ENCODE measurements at places on chromosomes 5 and 9.

GRCh38 chr9:71755869-71756268 is 12.4 kb downstream of the CEMIP2 start:
- no peak for DNase-seq

- no peak for DNase-seq
These were observed 9.6 kb upstream of the NME5 start for GRCh38 chr5:138148811-138149210.

- DNase-seq, result no peak
These were observed 123.5 kb downstream of the SCAMP1 start for GRCh38 chr5:78483809-78484521.

- DNase-seq, result no peak
These were observed 92.2 kb downstream of the ZNF462 start for GRCh38 chr9:106954974-106955850.

- DNase-seq, result no peak
These were observed 98.7 kb downstream of the ZNF462 start for GRCh38 chr9:106961623-106962022.

- no peak for DNase-seq
These were observed 359.5 kb downstream of the TMEM167A start for GRCh38 chr5:82717738-82718137.

DNA sequence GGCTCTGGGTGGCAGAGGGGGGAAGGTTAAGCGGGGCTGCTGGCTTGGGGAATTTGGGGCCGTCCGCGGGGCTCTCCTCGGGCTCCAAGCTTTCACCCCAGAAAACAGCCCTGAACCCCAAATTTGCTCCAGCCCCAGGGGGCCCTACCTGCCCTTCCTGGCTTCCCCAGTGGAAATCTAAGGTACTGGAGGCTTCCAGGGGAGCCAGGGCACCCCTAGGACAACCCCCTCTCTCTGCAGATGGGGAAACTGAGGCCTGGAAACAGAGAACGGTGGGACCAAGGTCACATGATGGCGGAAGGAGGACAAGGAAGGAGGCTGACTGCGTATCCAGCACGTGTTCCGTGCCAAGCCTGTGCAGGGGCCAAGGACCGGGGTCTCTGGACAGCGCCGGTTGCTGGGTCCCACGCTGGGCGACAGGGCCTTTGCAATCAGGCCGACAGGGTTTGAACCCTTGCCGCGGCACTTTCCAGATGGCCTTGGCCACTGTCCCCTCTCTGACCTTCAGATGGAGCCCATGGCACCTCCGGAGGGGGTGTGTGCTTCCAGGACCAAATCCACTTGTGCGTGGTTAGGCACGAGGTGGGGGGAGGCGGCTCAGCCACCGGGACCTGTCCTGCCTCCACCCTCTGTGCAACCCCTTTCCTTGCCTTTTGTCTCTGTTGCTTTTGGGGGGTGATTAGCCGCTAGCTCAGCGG is 183.1 kb downstream of the C9orf50 start:
- no peak for DNase-seq

- DNase-seq, result no peak
These were observed 78.2 kb upstream of the HTR1A start for GRCh38 chr5:64040490-64040889.

GRCh38 chr5:73039082-73039481 is 81.3 kb upstream of the TMEM171 start:
- no peak for DNase-seq

DNA sequence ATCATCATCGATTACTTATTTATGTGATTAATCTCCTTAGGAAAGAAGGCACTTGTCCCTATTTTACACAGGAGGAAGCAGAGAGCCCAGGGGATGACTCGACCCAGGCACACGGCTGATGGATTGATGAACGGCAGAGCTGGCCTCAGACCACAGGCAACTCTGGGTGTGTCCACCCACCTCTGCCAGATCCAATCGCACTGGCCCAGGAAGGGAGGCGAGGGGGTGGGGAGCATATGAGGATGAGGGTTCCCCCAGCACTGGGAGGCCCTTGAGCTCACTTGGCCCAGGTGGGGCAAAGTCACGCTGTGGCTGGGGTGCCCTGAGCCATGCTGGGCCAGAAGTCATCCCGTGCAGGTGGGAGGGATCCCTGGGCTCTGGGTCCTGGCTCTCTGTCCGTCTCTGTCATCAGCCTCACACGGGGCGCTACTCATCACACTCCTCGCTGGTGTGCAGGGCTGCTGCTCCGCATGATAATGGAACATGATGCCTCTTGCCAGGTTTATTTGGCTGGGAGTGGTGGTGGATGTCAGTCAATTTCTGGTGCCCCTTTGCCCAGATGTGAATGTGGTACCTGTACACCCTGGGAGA is 160.1 kb downstream of the GAPVD1 start:
- DNase-seq, result no peak

- no peak for DNase-seq
These were observed 550.1 kb upstream of the ZNF462 start for GRCh38 chr9:106312906-106313305.

- no peak for DNase-seq
These were observed 44.4 kb upstream of the DAB2 start for GRCh38 chr5:39469176-39469575.

DNA sequence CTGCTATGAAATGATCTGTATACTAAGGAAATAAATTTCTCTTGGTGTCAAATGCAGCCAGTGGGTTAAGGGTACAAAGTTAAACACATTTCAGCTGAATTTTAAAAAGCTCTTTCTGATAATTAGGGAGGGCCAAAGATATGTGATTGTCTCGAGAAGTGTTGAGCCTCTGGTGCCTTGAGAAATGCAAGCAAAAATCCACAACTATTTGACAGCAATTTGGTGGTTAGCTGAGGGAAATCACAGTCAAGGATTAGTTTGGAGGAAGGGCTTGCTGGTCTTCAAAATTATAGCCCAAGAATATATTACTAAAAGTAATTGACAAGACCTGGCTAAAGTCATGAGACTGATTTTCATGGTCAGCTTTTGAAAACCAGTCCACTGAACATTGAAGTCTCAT is 255.7 kb upstream of the PPP1R2B start:
- DNase-seq, result no peak

- DNase-seq, result no peak
These were observed 94.3 kb downstream of the TSSK1B start for GRCh38 chr5:113340537-113340936.

DNA sequence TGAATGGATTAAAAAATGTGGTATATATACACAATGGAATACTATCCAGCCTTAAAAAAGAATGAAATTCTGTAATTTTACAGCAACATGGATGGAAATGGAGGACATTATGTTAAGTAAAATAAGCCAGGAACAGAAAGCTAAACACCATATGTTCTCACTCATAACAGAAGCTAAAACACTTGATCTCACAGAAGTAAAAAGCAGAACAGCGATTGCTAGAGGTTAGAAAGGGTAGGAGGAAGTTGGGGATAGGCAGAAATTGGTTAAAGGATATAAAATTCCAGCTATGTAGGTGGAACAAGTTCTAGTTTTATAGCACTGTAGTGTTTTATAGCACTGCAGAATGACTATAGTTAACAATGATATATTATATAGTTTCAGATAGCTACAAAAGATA is 15.8 kb downstream of the MARCHF3 start:
- no peak for DNase-seq

GRCh38 chr9:70924895-70925547 is 196.4 kb downstream of the TRPM3 start:
- DNase-seq, result no peak

GRCh38 chr9:116703634-116704033 is 16.5 kb downstream of the TRIM32 start:
- DNase-seq, result no peak

DNA sequence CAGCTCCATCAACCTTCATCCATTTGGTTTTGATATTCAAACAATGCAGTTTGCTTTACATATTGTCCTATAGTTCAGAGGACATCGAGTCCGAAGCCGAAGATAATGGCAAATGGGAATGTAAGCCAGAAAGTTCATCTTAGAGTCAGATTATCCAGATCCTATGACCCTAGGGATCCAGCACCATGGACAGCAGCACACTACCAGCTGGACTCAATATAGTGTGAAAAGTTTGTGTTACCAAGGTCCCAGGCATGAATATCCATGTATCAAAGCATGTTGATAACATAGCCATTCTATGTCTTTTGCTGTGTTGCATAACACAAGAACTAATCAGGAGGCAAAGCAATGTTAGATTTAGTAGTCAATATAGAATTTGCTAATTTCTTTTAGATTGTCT is 46.3 kb downstream of the FSTL4 start:
- DNase-seq, result no peak

- DNase-seq, result no peak
These were observed 36.4 kb upstream of the GAS1 start for GRCh38 chr9:86983620-86984259.

DNA sequence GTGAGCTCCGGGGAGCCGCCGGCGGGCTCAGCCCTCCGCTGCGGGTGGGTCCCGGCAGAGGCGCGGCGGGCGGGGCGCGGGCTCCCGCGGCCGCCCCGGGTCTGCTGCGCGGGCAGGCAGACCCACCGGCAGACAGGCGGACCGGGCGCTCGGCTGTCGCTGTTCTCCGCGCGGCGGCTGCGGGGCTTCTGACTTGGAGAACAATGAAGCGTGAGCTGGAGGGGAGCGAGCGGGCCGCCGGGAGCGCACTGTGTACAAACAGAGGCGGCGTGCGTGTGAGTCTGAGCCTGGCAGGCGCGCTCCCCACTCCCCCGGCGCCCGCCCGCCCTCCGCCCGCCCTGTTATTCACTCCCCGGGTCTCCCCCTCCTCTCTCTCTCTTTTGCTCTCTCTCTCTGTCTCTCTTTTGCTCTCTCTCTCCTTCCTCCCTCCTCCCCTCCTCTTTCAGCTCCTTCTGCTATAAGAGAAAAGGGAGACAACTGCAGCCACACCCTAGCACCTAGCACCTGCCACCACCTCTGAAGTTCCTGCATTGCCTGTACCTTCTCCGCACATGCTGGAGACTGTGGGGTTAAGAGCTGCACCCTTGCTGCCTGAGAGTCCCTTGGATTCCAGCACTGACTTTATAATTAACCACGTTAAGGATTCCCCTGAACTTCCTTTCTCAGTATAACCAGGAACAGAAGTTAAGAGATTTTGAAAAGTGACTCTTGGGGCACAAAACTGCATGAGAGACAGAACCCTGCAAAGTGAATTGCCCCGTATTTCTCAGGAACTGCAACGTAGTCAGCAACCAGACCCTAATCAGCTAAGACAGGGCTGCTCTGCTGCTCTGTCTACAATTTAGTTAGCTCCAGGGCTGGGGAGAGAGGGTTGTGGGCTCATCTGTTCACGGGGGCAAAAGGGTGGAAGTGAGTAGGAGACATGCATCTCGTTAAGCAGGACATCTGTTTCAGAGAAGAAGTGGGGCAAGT is at the start of gene EDIL3:
Gene EDIL3, minus strand, starts transcription at position 277 of the 972 bp plus-strand sequence. CDS start 506 bp downstream, outside the sequence.
- peak; percentile 28 for DNase-seq

DNA sequence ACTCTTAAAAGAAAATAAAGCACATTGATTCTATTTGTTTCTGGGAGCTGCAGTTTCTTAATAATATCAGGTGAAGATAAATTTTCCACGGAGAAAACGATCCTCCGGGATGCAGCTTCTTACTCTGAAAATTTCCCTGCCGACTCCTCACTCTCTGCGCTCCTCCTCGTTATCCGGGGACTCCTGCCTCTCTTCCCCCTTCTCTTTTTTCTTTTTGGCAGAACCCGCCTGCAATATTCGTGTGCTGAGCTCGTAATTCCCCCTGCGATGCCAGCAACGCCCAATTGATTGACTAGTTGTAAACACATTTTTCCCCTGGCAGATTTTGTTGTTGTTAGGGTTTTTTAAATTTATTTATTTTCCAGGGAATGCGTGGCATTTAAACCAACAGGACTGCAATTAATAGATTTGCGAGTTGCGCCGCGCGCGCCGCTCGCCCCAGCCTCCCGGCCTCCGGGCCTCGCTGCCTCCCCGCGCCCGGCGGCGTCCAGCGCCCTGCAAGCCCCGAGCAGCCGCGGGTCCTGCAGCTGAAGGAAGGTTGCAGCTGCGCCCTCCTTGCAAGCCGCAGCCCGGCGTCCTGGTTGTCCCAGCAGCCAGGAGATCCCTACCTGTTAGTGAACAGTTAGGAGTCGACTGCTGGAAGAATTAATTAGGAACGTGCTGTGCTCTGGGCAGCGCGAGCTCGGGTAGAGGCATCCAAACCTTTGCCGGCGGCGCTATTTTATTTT is 2.2 kb downstream of the NTNG2 start:
- DNase-seq, result no peak

DNA sequence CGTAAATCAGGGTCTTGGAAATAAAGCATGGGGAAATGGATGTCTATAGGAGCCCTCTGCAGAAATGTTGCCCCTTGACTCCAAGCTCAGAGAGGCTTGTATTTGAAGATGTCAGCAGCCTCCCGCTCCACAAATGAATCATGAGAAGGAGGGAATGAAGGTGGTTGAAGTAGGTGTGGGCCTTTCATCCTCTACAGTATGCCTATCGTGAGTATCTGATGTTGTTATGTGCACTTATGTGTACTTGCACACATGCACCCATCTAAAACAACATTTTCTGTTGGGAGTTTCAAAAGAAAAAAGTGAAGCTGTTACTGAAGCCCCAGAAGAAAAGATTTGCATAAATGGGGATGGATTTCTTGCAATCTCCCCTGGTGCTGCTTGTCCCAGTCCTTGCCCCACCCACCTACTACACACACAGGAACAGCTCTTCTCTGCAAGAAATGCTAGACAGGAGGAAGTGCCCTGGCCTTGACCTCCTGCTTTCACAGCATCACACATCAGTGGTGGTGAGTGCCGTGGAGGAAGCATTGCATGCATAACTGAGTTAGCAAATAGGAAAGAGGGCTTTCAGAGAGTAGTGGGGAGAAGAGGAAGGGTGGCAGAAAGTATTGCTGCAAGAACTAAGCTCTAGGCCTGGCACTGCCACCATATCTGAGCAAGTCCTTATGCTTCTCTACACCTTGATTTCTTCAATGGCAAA is 156.1 kb downstream of the SNX18 start:
- DNase-seq, result no peak

GRCh38 chr5:171395042-171395441 is 7.4 kb downstream of the NPM1 start:
- DNase-seq, result no peak

GRCh38 chr9:31137176-31138160 is 1247.0 kb upstream of the ACO1 start:
- no peak for DNase-seq

DNA sequence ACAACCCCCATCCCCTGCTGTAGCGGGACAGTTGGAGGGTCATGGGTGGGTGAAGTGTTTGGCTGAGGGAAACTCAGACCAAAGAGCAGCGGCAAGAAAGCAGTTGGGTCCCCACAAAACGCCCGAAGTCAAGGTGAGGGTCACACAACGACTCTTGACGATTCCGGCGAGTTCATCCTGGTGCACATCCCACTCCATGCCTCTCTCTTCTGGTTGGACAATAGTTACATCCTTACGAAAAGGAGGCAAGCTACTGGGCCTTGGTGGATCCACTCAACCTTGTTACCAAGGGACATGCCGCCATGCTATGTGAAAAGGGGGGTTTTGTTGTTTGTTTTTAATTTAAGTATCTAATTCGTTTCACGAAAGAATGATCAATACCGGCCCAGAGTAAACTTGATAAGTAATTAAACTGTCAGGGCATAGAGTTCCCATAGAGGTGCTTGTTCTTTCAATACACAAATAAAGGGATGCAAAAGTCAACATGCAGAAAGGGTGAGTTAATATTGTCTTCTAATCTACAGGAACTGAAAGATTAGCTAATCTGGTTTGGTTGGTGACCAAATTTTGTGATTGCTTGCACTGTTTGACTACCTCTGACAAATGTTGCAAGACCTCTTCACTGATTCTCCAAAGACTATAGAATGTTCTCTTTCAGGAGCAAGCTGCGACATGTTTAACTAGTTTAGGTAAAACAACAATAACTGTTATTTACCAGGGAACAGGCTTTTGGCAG is 732 bp upstream of the SMIM15 start:
- DNase-seq, result no peak
